ENCODE measurements at places on chromosomes 2 and 18.

GRCh38 chr2:28855193-28855592 lies 14.9 kb downstream of the TRMT61B start:
- DNase-seq: no peak

- no peak for DNase-seq
These were observed 20.9 kb upstream of the STEAP3 start for GRCh38 chr2:119202610-119203310.

- DNase-seq: no peak
These were observed 153.1 kb upstream of the ZFP36L2 start for GRCh38 chr2:43379494-43379893.

DNA sequence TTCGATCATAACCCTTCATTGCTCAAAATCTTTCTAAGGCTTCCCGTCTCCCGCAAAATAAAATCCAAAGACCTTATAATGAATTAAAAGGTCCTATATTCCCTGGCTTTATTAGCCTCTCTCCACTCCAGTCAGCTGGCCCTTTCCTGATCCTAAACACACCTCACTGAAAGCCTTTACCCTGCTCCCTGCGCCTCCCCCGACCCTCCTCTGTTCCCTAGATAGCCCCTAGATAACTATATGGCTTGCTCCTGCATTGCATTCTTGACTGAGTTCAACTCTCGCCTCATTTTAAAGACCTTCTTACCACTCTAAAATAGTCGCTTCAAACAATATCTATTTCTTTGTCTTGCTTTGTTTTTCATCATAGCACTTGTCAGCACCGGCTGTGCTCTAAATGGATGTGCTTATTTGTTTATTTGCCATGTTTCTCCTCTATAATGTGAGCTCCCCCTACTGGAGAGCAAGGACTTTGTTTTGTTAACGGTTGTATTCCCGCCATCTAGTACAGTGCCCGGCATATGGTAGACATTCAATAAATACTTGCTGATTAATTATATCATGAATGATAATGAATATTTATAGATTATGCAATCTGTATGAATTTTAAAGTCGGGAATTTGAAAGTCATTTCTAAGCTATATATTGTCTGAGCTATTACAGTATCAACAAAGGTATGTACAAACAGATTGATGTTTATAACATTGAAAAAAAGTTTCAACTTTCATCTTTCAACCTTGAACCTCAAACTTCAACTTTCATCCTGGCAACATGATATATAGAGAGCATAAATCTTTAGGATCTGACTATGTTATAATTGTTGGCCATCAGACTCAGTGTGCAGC lies 32.4 kb upstream of the VIT start:
- peak; percentile 41 for DNase-seq

DNA sequence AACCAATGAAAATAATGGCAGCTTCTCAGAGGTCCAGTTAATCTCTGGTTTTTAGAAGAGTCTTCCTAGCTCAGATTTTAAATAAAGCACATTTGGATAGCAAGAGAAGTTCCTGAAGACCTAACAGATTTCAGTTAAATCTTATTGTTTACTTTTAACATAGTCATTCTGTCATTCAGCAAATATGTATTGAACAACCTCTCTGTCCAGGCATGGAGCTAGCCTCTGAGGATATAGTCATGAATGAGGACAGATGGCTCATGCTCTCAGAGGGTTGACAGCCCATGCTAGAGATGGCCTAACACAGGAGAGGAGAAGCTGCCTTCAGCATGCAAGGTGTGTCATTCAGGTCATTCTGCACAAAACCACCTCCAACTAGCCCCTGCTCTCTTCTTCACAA lies 6.2 kb downstream of the CCBE1 start:
- no peak for DNase-seq

DNA sequence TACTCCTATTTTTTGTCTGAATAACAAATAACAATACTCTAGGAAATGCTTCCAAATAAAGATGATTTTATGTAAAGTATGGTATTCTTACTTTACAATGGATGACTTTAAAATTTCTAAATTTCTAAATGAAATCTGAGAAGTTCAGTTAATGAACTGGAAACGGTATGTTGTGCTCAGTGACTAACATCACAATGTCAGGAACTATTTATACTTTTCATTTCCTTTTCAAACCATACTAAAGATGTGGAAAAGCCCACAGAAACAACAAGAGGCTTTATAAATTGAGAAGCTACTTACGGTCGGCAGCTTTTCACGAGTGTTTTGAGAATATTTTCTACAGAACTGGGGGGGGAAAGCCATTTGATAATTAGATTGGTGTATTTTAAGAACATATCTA lies 31.1 kb downstream of the PSME4 start:
- DNase-seq: no peak

GRCh38 chr2:176936410-176936809 lies 276.2 kb upstream of the HNRNPA3 start:
- DNase-seq: no peak

GRCh38 chr2:46400016-46400415 lies 79.3 kb upstream of the TMEM247 start:
- DNase-seq: no peak

DNA sequence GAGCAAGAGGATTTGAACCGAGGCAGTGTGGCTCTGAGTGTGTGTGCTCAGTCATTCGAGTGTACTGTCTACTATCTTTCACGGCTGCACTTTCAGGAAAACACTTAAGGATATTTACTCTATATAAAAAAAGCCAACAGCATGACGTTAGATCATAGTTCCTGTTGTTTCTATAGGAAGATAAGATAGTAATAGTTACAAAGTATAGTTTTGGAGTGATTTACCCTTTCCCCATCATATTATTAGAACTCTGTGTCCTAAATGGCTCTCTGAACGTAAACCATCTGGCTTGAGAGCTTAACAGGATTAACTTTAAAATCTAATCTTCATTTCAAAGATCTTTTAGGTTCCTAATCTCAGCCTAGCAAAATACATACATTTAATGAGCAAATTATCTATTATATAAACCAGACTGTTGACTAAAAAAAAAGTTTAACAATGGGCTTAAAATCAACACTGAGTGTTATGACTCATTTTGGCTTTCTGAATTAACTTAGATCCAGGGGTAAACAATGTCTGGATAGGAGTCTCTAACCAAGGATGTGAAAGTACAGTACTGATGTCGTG lies 150.3 kb upstream of the DNMT3A start:
- no peak for DNase-seq

GRCh38 chr2:123163398-123163797 lies 861.7 kb upstream of the CNTNAP5 start:
- DNase-seq: no peak

- no peak for DNase-seq
These were observed 116.7 kb downstream of the PID1 start for GRCh38 chr2:229154381-229154780.
